Inflammatory macrophage treated with lipopolysaccharide for 4 hours (primary cell): ENCODE measurements at places on chromosomes 5 and 9.
A peak's percentile ranks its signal among the peaks of the same experiment; 100 is the strongest.

GRCh38 chr5:107655831-107656230 is 14.9 kb downstream of the EFNA5 start:
- DNase-seq: no peak

- DNase-seq: no peak
Measured at GRCh38 chr9:121572581-121572980, 72.9 kb upstream of the GGTA1 start.

DNA sequence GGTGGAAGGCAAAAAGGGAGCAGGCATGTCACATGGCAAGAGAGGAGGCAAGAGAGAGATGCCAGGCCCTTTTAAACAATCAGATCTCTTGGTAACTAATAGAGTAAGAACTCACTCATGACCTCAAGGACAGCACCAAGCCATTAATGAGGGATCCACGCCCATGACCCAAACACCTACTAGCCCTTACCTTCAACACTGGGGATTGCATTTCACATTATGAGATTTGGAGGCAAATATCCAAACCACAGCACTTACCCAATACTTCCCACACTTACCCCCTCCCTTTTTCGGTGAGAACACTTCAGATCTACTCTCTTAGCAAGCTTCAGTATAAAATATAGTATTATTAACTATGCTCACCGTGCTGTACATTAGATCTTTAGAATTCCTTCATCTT is 41.9 kb downstream of the ZNF354A start:
- no peak for DNase-seq

DNA sequence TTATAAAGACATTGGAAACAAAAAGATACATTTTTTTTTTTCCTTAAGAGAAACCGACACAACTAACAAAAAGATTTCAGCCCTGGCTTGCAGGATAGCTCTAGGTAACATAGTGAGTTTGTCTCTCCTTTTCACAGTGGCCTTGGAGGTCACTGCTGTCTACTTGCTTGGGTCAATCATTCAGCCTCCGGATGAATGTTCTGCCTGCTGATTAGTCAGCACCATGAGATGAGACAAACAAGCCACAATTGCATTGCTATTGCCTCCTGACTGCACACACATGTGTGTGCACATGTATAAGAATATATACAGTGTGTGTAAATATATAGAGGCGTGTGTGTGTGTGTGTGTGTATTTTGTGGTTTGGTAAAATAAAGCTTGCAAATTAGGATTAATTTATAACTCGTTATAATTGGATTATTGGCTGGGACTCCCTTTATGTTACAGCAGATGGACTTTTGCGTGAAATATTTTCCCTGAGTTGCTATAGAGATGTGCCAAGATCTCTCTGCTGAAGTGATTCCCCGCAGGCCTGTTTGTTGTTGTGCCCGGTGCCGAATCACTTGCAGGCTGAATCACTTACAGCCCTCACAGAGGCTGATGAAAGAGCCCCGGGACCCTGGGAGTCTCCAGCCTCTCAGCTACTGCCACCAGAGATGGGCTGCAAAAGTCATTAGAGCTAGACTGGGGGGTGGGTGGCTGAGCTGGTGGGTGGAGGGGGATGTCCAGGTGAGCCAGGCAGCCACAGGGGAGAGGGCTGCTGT is 161.2 kb downstream of the FGF18 start:
- DNase-seq: peak; percentile 59

GRCh38 chr5:68962757-68963484 is 130.9 kb upstream of the SLC30A5 start:
- DNase-seq: peak; percentile 15

- DNase-seq: no peak
Measured at GRCh38 chr5:176879663-176880361, 19.3 kb downstream of the HK3 start.

DNA sequence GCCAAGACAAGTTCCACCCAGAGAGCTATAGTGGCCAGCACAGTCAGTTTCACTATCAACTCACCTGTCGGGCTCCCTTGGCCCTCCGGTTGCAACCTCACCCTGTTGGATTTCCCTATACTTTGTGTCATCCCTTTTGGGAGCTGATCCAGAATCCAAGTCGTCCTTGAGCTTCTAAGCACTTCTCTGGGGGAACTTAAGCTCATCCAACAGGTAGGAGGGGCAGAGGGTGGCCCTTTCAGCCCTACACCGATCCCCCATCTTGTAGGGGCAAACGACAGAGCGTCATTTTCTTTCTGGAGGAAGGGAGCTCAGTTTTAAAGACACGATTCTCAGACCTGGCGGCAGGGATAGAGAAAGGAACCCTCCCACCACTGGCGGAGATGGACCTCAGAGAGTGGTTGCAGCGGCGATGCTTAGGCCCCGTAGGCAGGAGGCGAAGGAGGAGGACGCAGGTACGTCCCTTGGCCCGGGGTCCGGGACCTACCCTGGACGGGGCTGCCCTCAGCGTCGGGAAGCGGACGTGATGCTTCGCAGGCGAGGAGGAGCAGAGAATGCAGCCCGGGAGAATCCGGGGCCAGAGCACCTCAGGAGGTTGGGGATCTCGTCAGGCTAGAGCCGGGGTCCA is 519 bp downstream of the ZER1 start:
- DNase-seq: peak; percentile 16

- no peak for DNase-seq
Measured at GRCh38 chr9:132018957-132019405, 60.7 kb downstream of the MED27 start.

DNA sequence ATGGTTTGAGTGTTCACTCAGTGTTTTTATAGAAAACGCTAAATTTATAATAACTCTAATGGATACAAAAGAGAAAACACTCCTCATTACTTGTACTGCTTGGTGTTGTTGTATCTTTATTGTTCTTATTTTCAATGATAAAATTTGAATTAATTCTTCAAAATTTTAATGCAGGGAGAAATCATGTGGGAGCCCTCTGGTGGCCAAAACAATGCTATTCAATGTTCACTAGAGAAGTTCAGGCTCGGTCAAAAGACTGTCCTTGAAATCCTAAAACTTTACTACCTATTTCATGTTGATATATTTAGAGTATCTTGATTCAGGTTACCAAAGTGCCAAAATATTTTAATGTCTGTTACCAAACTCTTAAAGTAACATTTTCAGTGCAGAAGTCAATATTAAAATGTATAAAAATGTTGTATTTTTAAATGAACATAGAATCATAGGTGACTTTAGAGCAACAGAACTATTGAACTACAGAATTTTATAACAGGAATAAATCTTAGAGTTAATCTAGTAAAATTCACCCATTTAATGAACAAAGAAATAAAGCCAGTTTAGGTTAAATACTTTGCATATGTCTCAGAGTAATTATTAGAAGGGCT is 1259.8 kb downstream of the PTPRD start:
- peak; percentile 3 for DNase-seq

GRCh38 chr5:157335534-157336422 is 69.9 kb downstream of the CYFIP2 start:
- no peak for DNase-seq

DNA sequence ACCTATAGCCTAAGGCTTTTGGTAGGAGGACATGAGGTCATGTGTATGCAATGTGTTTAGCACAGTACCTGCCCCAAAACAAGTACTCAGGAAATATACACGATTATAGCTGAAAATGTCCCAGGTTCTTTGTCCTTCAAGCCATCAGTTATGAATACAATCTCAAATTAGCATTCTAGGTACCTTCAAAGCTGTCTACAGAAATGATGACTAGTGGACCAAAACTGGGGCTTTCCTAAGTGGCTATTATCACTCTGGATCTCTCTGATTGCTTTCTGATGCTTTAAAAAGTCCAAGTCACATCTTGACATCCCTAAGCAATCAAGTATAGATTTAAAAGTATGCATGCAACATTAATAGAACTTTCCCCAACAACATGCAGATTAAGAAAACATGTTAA is 93.0 kb upstream of the SLIT3 start:
- DNase-seq: no peak

GRCh38 chr9:4507306-4508130 is 17.2 kb downstream of the SLC1A1 start:
- DNase-seq: no peak

DNA sequence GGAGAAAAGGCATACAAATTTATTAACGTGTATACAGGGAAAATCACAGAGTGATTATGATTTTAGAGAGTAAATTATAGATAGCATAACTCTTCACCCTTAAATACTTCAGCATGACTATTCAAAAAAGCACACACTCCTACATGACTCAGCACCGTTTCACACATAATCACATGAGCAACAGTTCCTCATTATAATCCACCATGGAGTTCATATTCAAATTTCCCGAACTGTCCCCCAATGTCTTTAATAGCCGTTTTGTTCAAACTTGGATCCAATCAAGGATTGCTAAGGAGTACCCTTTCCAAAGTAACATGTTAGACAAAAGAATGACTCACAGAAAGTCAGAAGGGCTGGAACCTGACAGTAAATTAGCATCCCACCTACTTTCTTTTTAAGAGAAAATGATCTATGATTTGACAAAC is 32.1 kb downstream of the RAPGEF1 start:
- peak; percentile 94 for DNase-seq

DNA sequence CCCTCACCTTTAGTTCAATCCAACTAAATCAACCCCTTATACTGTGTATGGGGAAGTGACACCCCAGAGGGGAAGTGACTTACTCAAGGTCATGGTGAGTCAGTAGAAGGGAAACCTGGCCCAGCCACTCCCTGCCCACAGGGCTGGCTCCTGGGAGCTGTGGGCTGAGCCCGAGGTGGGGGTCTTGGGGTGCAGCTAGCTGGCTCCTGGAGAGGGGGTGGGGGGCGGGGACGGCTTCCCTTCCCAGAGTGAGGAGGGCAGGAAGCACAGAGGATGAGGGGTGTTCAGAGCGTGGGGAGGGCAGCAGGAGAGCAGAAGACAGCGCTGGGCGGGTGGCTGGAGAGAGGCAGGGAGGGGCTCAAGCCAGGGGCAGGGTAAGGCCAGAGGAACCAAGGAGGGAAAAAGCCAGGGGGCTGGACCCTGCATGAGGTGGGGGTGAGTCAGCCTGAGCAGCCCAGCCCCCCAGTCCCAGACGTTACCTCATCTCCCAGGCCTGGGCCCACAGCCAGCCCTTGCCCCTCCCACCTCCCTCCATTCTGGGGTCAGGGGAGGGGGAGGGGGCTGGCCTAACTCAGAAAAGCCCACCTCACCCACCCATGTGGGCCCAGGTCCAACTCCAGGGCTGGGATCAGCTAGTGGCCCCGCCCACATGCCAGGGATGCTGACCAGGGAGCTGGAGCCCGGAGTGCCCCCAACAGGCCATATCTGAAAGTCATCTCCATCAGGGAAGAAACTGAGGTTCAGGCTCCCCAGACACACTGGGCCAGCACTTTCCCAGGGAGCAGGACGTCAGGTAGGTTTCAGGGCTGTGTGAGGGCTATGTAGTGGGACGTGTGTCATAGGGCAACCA is 2.8 kb downstream of the PDLIM7 start:
- DNase-seq: peak; percentile 94

GRCh38 chr5:109878887-109879286 is 189.2 kb downstream of the MAN2A1 start:
- no peak for DNase-seq

DNA sequence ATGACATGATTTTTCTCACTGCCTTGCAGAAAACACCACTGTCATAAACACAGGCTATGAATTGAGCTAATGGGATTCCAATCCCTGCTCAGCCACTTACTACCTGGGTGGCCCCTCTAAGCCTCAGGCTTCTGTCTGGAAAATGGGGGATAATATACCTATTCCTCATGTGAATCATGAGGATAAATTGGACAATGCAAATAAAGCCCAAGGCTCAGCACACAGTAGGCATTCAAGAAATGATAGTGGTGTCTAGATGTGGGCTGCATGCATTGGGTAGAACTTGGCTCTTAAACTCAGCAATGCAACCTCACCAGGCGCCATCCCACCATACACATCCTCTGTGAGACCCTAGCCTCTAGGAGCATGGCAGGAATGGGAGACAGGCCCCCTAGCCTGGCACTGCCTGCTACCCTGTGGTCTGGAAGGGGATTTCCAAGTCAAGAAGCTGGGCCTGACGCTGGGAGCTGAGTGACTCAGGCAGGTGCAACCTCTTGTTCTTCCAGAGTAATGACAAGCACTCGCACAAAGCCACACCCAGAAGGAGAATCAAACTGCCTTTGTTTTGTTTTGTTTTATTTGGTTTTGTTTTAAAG is 2.3 kb upstream of the TNIP1 start:
- DNase-seq: peak; percentile 80

DNA sequence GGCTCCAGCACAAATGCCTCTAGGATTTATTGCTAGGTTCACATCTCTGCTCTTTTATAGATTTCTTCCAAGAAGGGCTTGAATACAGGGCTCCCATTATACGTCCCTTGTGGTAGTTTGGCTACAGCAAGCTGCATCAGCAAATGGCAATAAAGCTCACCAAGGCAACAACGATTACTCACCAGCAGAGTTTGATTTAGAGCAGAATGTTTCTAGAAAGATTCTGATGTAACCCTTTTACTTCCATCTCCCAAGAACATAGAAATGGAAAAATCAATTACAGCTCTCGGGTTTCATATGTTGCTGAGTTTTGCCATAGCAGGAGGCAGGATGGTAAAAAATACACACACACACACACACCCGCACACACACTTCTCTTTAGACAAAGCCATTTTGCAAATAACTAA is 124.2 kb upstream of the TNPO1 start:
- DNase-seq: no peak

- no peak for DNase-seq
Measured at GRCh38 chr5:169307646-169308045, 6.7 kb upstream of the SLIT3 start.

DNA sequence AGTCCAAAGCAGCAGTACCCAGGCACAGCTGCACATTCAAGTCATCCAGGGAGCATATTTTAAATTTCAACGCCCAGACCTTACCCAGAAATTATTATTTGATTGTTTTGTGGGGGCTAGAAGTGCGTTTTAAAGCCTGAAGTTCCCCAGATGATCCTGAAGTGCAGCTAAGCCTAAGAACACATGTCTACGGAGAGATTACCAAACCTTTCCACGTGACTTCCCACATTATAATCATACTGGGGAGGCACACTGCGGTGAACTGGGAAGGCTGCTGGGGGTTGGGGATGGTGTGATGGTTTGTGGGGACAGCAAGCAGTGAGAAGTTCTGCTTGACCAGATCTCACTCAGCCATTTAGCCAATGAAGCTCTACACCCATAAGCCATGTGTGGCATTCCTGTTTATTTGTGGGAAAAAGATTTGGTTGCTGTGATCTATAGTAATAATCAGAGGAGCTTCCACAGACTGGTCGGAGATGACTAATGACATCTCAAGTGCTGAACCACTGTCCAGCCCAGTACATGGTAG is 93.4 kb upstream of the CDH6 start:
- no peak for DNase-seq

DNA sequence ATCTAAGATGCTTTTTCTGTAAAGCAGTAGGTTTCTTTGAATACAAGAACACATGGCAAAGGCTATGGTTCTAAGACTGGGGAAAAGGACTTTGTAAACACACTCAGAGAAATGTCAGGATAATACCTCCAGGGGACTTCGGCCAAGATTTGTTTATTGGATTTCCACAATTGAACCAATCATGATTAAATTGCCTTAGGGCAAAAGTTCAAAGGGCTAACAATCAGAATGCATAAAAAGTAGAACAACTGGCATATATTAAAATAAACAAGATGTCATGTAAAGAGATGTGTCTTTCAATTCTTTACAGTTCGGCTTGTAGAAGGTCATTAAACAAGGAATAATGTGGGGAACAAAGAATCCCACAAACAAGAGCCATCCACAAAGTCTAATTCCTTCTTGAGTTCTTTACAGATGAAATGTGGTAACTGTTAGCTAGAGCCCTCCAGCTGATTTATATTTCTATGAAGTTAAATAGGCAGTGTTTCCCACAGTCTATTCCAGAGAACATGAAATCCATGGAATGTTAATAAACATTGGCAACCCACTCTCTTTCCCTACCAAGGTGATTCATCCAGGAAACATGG is 565.5 kb downstream of the ZNF608 start:
- DNase-seq: no peak

- DNase-seq: no peak
Measured at GRCh38 chr9:88458716-88459465, 70.6 kb downstream of the SPIN1 start.

- no peak for DNase-seq
Measured at GRCh38 chr9:104984948-104985347, 57.0 kb upstream of the ABCA1 start.
